Liver (tissue), 10 donors: ENCODE measurements at places on chromosomes 16 and 17. TPM values are rescaled to one million over a fixed set of nuclear protein-coding genes. Genes with fewer than 3 reads are reported as not detected.

The DHX8 gene
- polyA plus RNA-seq = 21.3 TPM

GRCh38 chr17:42514867-42515266 is 21.2 kb upstream of the NAGLU start:
- no peak for DNase-seq

The BTBD17 gene
- polyA plus RNA-seq = not detected

DNA sequence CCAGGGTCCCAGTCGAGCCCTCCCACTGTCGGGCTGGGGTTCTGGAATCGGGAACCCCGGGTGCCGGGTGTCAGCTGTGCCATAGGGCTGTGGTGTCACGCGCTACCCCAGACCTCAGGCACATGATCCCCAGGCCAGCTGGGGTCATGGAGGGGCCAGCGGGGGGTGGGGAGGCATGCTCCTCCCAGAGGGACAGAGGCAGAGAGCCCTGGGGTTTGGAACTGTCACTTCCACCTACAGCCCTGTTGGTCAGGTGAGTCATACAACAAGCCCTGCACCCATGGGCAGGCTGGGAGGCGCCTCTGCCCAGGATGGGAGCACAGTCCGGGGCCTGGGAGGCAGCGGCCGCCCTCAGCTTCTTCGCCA is 63.0 kb downstream of the BAIAP2 start:
- no peak for DNase-seq

DNA sequence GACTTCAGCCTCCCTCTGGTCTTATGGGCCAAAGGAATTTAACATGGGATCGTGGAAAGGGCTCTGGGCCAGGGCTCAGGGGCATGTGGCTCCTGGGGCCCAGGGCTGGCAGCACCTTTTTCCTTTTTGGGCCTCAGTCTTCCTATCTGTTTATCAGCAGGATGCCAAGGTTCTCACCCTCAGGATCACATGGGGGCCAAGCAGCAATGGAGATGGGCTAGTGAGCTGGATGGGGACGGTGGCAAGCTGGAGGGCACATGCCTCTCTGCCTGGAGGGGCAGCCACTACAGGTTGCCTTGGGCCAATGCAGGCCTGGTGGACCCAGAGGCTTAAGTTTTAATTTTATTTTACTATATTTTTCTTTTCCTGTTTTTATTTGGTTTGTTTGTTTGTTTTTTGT is 95.4 kb downstream of the CYLD start:
- no peak for DNase-seq

DNA sequence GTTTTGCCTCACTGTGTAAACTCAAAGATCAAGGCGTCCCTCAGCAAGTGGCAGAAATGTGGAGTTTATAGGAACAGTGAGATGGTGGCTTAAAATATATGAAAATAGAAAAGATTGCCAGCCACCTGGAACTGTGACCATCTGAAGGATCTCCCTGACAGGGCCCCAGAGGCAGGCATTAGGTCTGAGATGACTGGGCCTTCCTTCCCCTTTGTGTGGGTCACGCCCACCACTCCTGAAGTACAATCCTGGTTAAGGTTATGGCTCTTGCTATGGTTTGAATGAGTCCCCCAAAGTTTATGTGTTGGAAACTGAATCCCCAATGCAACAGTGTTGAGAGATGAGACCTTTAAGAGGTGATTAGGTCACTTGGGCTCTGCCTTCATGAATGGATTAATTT is 6.4 kb downstream of the ST6GALNAC2 start:
- no peak for DNase-seq

The C17orf113 gene
- polyA plus RNA-seq = 0.12 TPM

The HOXB4 gene
- 0.35 TPM for polyA plus RNA-seq

The CRYBA1 gene
- not detected for polyA plus RNA-seq

GRCh38 chr17:29390851-29391631 is 878 bp downstream of the TAOK1 start:
- DNase-seq = peak; percentile 39

GRCh38 chr16:283033-283805 is at the start of gene PDIA2:
TSS of gene PDIA2 (plus strand) at chr16:283164. CDS start at chr16:283170, 6 bp downstream.
- DNase-seq = no peak

The DUSP3 gene
- polyA plus RNA-seq = 61.8 TPM

DNA sequence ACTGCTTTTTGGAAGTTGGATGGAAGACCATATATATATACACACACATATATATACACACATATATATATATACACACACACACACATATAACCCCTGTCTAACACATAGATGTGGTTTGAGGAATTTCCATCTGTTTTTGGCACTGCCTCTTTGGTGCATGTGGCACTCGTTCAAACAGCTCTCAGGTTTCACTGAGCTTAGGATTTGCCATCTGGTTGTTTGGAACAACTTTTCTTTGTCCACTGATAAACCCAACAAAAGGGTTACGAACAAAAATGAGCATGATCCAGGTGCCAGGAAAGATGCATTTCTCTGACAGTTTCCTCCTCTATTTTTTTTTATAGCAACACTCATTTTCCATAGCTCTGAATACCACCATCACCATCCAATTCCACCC is 14.6 kb upstream of the KCNJ16 start:
- DNase-seq = no peak

DNA sequence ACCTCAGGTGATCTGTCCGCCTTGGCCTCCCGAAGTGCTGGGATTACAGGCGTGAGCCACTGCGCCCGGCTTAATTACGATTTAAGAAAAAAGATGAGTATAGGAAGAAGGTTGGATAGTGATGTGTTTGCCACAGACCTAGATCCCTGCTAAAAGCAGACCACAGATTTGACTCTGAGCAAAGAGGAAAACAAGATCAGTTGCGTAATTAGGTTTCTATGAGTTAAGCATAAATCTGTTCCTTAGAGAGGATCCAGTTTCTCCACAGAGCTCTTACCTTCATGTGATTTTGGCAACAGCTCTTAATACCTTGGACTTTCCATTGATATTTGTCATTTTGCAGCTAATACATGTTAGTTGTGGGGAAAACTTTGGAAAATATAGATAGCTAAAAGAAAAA is 31.1 kb downstream of the CDH1 start:
- no peak for DNase-seq

- no peak for DNase-seq
Measured at GRCh38 chr17:81665205-81666091, 957 bp downstream of the OXLD1 start.

DNA sequence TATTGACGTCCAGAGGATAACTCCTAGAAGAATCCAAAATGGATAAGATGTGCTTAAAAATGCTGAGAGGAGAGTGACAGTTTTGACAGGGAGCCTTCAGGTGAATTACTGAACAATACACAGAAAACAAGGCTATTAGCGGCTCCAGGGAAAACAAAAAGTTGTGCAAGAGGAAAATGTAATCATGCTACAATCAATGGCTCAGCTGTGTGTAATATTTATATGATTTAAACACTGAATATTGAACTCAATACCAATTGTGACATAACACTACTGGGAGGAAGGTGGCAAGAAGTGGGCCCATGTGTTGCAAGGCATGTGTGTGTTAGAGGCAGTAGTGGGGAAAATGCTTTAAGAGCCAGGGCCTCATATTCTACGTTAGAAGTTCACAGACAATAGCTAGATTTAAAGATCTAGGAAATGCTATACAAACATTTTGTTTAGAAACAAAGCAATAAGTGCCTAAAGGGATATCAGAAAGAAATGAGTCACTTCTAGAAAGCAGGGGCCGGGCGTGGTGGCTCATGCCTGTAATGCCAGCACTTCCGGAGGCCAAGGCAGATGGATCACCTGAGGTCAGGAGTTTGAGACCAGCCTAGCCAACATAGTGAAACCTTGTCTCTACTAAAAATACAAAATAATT is 253.2 kb upstream of the IRX5 start:
- no peak for DNase-seq

DNA sequence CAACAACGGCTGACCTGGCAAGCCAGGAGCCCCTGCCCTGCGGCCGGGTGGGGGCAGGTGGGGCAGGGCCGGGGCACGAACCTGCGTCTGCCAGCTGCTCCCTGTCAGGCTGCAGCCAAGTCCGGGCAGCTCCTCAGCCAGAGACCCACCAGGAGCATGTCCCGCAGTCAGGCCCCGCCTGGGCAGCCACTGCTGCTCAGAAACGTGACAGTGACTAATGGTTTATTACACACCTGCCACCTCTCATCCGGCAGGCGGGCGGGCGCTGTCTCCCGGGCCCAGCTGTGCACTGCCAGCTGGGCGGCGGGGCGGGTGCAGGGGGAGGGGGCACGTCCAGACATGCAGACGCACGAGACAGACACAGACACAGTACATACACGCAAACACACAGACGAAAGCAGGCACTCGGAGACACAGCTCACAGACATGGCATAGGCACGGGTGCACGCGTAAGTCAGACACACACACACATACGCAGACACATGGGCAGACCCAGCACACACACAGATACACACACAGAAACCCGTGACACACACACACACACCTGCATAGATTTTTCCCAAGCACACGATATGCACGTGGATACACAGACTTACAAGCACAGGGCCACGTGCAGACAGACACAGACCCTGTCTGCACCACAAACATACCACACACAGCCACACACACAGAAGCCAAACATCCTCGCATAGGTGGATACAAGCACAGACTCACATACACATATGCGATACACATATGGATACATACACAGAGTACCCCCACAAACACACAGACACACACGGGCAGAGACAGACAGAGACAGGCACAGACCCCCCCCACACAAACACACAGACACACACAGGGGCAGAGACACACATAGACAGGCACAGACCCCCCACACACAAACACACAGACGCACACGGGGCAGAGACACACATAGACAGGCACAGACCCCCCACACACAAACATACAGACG is 248.3 kb upstream of the CIBAR2 start:
- DNase-seq = no peak

DNA sequence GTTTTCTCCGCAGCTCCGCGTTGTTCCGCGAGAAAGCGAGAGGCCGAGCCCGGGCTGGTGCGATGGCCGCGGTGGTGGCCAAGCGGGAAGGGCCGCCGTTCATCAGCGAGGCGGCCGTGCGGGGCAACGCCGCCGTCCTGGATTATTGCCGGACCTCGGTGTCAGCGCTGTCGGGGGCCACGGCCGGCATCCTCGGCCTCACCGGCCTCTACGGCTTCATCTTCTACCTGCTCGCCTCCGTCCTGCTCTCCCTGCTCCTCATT is 404 bp downstream of the EMC6 start:
- no peak for DNase-seq

DNA sequence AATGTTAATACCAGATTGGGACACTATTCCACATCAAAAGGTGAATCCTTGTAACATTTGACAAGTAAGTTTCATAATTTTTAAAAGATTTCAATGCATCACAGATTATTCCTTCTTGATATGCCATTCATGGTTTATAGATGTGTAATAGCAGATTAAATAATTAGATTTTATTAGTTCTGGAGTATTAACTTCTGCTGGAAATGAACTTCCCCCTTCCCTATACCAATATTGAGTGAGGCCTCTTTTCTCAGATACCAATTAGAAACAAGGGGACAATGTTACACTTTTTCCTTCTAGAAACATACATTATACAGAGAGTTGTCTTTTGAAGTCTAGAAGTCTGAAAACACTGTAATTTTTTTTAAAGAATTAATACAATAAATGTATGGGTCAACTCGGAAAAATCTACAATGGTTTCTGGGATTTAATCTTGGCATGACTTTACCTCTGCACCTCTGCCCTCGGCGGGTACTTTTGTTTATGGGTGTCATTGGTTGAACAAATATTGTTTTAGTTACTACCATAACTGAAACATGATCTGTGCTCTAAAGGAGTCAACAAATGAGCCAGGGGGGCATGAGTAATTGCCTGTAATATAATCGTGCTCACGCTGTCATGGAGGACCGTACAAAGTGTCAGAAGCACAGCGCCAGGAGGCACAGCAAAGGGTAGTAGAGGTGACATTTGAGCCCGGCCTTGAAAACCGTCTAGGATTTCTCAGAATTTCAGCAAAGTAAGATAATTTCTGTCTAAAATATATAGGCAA is 8.2 kb downstream of the LRRC37B start:
- no peak for DNase-seq

The SOST gene
- not detected for polyA plus RNA-seq

The DLX4 gene
- not detected for polyA plus RNA-seq

The TBC1D3K gene
- not detected for polyA plus RNA-seq

The CSH2 gene
- polyA plus RNA-seq = not detected

The CD300A gene
- polyA plus RNA-seq = 7.0 TPM

DNA sequence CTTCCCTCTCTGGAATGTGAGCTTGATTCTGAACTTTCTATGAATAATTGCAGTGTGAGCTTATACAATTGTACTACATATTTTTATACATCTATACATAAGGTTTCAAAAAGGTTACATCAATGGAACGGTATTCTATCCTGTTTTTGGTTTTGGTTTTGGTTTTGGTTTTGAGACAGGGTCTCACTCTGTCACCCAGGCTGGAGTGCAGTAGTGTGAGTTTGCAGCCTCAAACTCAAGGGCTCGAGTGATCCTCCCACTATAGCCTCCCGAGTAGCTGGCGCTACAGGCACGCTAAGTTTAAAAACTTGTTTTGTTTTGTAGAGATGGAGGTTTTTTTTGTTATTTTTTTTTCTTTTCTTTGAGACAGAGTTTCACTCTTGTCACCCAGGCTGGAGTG is 1.1 kb downstream of the CTRB1 start:
- no peak for DNase-seq

- DNase-seq = no peak
Measured at GRCh38 chr16:69732101-69732500, 5.7 kb upstream of the NQO1 start.

DNA sequence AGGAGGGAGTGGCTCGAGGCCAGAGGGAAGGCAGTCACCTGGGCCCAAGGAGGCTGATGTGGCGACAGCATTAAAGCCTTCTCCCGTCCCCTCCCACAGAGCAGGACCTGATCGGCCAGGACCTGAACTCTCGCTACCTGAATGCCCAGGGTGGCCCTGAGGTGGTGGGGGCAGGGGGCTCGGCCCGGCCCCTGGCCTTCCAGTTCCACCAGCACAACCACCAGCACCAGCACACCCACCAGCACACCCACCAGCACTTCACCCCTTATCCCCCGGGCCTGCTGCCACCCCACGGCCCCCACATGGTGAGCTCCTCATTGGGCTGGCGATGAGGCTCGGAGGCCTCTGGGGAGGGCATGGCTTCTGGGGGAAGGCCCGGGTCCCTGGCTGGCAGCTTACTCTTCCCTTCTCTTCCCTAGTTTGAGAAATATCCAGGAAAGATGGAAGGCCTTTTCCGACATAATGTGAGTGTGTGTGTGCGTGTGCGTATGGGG is 6.4 kb downstream of the FBRS start:
- no peak for DNase-seq

- DNase-seq = no peak
Measured at GRCh38 chr17:33072421-33073161, 80.9 kb downstream of the SPACA3 start.

GRCh38 chr16:71501547-71501946 is 12.4 kb upstream of the ZNF19 start:
- DNase-seq = no peak
